ENCODE measurements at places on chromosomes 13 and 19.
A peak's percentile ranks its signal among the peaks of the same experiment; 100 is the strongest.

GRCh38 chr13:75860935-75861334, 224.8 kb downstream of the LMO7 start:
- H3K27me3 ChIP-seq = no peaks in the 10 kb centered on the region
- H3K36me3 ChIP-seq = no peaks in the 10 kb centered on the region
- H3K4me1 ChIP-seq = no peaks in the 10 kb centered on the region
- DNase-seq = no peak
- no peak overlapping the region for H3K27ac ChIP-seq
- H3K4me3 ChIP-seq = no peak overlapping the region

DNA sequence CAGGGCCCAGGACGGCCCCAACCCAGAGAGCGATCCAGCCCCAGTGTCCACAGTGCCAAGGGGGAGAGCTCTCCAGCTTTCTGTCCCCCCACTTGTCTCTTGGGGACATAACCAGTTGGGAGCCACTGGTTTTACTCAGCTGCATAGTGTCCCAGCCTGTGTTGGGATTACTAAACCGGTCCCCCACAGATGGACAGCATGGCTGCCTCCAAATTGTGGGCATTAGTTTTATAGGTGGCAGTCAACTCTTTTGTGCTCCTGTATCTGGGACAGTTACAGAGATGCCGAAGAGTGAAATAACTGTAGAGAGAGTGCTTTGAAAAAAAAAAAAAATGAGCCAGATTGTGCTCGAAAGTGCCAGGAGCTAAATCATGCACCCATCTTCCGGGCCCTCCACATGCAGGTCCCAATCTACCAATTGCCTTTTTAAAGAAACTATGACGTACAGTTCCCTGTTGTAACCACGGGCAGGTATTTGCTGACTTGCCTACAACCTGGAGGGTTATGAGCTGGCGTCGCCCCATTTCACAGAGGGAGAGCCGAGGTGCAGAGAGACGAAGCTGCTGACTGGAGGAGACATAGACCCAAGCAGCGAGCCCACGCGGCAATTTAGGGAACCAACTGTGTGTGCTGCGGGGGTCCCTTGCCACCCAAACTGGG, 2.4 kb upstream of the NFIC start:
- no peak overlapping the region for H3K27ac ChIP-seq
- H3K36me3 ChIP-seq = no peaks in the 10 kb centered on the region
- peaks cover 59% of the 10 kb centered on the region for H3K4me1 ChIP-seq
- H3K27me3 ChIP-seq = no peaks in the 10 kb centered on the region

DNA sequence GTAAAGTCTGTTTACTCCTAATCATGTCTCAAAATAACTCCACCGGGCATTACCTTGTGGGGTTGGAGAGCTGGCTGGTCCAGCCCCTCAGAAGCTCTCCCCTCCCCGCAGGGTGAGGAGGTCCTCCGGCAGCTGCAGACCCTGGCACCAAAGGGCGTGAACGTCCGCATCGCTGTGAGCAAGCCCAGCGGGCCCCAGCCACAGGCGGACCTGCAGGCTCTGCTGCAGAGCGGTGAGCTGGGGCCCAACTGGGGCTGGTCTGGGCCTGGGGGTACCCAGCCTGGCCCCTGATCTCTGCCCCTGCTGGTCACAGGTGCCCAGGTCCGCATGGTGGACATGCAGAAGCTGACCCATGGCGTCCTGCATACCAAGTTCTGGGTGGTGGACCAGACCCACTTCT, 20.2 kb downstream of the HIPK4 start:
- H3K27me3 ChIP-seq = no peaks in the 10 kb centered on the region
- no peak overlapping the region for H3K4me3 ChIP-seq
- no peak overlapping the region for H3K27ac ChIP-seq
- peaks cover 48% of the 10 kb centered on the region for H3K36me3 ChIP-seq
- H3K4me1 ChIP-seq = peaks cover 11% of the 10 kb centered on the region
- no peak for DNase-seq

- H3K4me1 ChIP-seq = no peaks in the 10 kb centered on the region
- H3K27me3 ChIP-seq = no peaks in the 10 kb centered on the region
- no peak for DNase-seq
- no peaks in the 10 kb centered on the region for H3K36me3 ChIP-seq
- no peak overlapping the region for H3K27ac ChIP-seq
Measured at GRCh38 chr13:88651531-88651930, 980.4 kb downstream of the SLITRK5 start.

- H3K36me3 ChIP-seq = no peaks in the 10 kb centered on the region
- no peak for DNase-seq
- H3K27me3 ChIP-seq = no peaks in the 10 kb centered on the region
- no peak overlapping the region for H3K27ac ChIP-seq
Measured at GRCh38 chr13:91739751-91740150, 341.3 kb downstream of the GPC5 start.

- H3K36me3 ChIP-seq = peaks cover 52% of the 10 kb centered on the region
- H3K4me3 ChIP-seq = no peak overlapping the region
- no peaks in the 10 kb centered on the region for H3K27me3 ChIP-seq
- H3K4me1 ChIP-seq = no peaks in the 10 kb centered on the region
- H3K27ac ChIP-seq = no peak overlapping the region
Measured at GRCh38 chr19:32599736-32600157, 18.8 kb downstream of the PDCD5 start.

DNA sequence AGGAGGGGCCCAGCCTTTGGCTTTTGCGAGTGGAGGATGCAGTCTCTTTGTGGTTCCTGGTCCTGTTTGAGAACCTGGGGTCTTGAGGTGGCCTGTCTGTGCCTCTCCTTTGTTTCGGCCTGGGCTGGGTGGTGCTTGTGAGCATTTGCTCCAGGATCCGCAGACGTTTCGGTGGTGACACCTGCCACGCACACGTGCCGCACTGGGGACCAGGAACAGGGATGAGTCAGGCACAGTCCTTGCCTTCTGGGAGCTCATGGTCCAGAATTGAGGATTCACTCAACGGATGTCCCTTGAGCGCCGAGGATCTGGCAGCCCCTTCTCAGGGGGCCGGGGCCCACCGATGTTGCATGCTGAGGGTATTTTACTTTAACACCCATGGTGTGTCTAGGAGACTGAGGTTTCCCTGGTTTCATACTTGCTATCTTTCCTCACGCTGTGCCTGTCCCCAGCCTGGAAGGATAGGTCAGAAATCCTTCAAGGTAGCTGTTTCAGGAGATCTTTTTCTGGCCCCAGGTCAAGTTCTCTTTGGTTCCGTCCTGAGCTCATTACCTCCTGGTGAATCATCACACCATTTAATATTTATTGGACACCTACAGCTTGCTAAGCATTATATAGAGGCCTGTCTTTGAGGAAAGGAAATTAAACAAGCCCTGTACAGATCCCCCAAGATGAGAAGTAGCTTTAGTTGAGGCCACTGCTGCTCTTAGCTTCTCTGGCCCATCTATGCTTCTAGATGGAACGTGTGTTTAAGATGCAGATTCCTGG, 5.1 kb downstream of the HDGFL2 start:
- DNase-seq = no peak
- H3K4me3 ChIP-seq = no peak overlapping the region
- no peaks in the 10 kb centered on the region for H3K27me3 ChIP-seq
- peaks cover 24% of the 10 kb centered on the region for H3K36me3 ChIP-seq
- H3K27ac ChIP-seq = no peak overlapping the region

GRCh38 chr19:19230999-19231398, 19.2 kb downstream of the NCAN start:
- DNase-seq = no peak
- no peak overlapping the region for H3K4me3 ChIP-seq
- H3K27ac ChIP-seq = no peak overlapping the region
- H3K27me3 ChIP-seq = peaks cover 3% of the 10 kb centered on the region

DNA sequence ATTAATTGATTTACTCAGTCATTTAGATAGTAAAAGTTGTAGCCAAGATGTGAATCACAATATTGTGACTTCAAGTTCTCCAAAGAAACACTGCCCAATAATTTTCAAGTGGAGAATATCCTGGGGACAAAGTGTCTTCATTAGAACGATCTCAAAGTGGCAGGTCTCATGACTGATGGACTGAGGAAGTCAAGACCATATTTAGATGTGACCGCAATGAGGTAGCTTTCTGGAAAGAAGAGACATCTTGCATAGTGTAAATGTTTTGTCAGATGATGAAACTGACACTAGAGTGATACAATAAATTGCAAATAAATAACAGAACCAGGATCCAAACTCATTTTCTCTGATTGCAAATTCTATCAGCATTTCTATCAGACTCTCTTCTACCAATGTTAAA, 1476.9 kb downstream of the EFNB2 start:
- no peaks in the 10 kb centered on the region for H3K36me3 ChIP-seq
- H3K4me3 ChIP-seq = no peak overlapping the region
- no peaks in the 10 kb centered on the region for H3K27me3 ChIP-seq
- no peak overlapping the region for H3K27ac ChIP-seq
- DNase-seq = no peak
- no peaks in the 10 kb centered on the region for H3K4me1 ChIP-seq

DNA sequence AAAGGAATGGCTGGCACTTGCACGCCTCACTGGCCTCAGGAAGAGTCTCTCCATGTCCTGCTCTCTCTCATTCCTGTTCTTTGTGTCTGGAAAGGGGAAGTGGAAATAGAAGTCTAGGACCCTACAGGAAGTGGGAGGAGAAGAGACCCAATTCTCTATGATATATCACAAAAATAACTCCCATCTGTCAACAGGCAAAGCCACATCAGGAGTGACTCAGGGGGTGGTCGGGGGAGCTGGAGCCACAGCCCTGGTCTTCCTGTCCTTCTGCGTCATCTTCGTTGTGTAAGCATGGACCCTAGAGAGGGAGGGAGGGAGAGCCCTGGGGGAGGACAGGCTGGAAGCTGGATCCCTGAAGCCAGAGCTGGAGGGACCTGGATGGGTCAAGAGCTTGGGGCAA, 3.0 kb downstream of the SIGLEC9 start:
- DNase-seq = no peak
- no peaks in the 10 kb centered on the region for H3K36me3 ChIP-seq
- no peak overlapping the region for H3K27ac ChIP-seq
- peaks cover 96% of the 10 kb centered on the region for H3K4me1 ChIP-seq

DNA sequence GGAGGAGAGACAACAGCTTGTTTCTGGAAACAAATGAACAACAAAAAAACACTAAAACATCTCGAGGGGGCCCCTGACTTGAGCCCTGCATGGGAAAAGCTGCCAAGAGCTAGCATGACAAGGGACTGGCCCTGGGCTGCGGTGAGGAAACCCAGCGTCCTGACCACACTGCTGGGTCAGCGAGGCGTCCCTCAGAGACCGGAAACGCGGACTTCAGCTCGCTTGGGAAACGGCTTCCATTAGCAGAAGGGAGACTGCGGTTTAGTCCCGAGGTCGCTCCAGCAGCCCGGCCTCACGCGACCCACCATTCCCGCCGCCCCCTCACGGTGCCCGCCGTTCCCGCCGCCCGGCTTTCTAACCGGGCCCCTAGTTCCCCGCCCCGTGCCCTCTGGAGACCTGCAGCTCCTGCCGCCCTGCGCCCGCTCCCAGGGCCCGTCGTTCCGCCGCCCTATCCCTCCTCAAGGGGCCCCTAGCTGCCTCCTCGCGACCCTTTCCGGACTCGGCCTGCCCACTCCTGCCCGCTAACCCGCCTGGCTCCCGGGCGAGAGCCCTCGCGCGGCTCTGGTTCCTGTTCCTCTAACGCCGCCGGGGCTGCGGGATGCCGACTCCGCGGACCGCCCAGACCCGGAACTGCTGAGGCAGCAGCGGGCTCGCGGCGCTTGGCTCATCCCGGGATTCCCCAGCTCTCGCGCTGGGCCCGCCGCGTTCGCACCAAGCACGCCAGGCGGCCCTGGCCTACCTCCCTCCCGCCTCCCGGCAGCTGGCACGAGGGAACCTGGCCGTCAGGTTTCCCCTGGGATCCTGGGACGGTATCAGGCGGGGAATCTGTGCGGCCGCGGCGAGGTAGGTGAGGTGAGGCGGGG, at the start of gene CCDC122:
CCDC122 (minus strand) TSS at position 849 of the 863 bp plus-strand sequence. CDS start 10,364 bp downstream, outside the sequence.
- H3K27me3 ChIP-seq = no peaks in the 10 kb centered on the region
- H3K36me3 ChIP-seq = no peaks in the 10 kb centered on the region
- peaks cover 16% of the 10 kb centered on the region for H3K4me1 ChIP-seq
- peak within 1 kb of the TSS; percentile 76 for H3K4me3 ChIP-seq
- peak; percentile 31 for DNase-seq
- H3K27ac ChIP-seq = peak within 1 kb of the TSS; percentile 58

DNA sequence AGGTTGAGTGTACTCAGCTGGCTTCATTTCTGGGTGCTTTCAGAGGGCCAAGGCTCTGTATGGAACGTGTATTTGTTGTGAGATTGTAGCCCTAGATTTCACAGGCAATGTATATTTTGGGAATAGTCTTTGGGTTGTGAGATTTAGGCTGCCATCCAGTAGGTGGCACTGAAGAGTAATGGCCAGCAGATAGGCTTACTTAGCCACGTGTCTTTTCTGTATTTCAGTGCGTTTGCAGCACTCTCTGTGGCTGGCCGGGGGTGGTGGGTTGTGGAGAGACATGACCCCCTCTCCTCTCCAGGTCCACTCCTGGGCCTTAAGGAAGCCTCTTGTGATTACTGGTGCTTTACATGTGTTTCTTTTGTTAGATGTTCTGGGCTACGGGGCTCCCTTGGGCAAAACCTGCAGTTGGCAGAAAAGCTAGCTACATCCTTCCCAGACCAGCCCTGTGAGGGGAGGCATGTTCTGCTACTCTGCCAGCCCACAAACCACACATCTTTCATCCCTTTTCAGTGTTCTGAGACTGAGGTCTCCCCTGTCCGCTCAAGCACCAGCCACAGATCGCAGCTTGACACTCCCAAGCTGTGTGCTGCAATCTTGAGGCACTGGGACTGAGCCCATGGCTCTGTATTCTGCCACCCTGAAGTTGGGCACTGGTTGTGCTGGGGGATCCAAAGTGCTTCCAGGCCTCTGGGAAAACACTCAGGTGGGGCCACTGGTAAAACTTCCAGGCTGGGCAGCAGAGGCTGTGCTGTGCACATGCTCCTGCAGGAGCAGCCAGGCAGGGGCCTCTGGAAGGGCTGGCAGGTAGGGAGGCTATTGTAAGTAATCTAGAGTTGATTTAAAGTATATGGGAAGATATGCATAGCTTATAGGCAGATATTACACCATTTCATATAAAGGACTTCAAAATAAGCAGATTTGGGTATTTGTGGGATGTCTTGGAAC, 1096.8 kb upstream of the PCDH20 start:
- H3K4me3 ChIP-seq = no peak overlapping the region
- no peak for DNase-seq
- H3K4me1 ChIP-seq = no peaks in the 10 kb centered on the region
- H3K36me3 ChIP-seq = no peaks in the 10 kb centered on the region
- H3K27me3 ChIP-seq = no peaks in the 10 kb centered on the region

GRCh38 chr19:15740785-15741184, 3.0 kb downstream of the OR10H3 start:
- no peak for DNase-seq
- H3K4me1 ChIP-seq = no peaks in the 10 kb centered on the region
- peaks cover 5% of the 10 kb centered on the region for H3K27me3 ChIP-seq
- H3K27ac ChIP-seq = no peak overlapping the region
- no peaks in the 10 kb centered on the region for H3K36me3 ChIP-seq

GRCh38 chr19:49065905-49066512, 1.4 kb upstream of the NTF4 start:
- peaks cover 59% of the 10 kb centered on the region for H3K27me3 ChIP-seq
- DNase-seq = no peak
- H3K4me3 ChIP-seq = no peak overlapping the region
- H3K27ac ChIP-seq = no peak overlapping the region
- H3K4me1 ChIP-seq = peaks cover 8% of the 10 kb centered on the region
- no peaks in the 10 kb centered on the region for H3K36me3 ChIP-seq
